ENCODE measurements at places on chromosomes 3 and 15.

GRCh38 chr15:65578904-65579728, 31.8 kb downstream of the INTS14 start:
- DNase-seq, result no peak

- DNase-seq, result no peak
Observed at GRCh38 chr3:58116985-58117384, 93.8 kb downstream of the DNASE1L3 start.

GRCh38 chr3:57928511-57928910, 79.7 kb upstream of the FLNB start:
- DNase-seq, result no peak

DNA sequence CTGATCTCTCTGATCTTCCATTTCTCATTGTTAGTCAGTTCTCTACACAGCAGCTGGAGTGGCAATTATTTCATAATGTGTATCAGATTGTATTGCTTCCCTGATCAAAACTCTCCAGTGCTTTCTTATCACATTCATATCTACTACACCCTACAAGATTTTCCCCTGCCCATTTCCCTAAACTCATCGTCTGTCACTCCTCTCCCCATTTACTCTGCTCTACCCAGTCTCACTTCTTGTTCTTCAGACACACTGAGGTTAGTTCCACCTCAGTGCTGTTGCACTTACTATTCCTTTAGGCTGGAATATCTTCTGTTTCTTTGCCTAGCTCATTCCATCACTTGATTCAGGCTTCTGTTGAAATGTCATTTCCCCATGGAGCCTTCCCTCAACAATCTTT, 197.1 kb downstream of the SATB1 start:
- no peak for DNase-seq

GRCh38 chr15:96285305-96285704, 45.2 kb upstream of the NR2F2 start:
- peak; percentile 77 for DNase-seq

GRCh38 chr15:65194826-65195547, 9.8 kb upstream of the CLPX start:
- DNase-seq, result no peak

GRCh38 chr3:179105881-179106280, 34.3 kb upstream of the ZMAT3 start:
- DNase-seq, result no peak

GRCh38 chr15:93759629-93760028, 471.7 kb upstream of the MCTP2 start:
- DNase-seq, result no peak

DNA sequence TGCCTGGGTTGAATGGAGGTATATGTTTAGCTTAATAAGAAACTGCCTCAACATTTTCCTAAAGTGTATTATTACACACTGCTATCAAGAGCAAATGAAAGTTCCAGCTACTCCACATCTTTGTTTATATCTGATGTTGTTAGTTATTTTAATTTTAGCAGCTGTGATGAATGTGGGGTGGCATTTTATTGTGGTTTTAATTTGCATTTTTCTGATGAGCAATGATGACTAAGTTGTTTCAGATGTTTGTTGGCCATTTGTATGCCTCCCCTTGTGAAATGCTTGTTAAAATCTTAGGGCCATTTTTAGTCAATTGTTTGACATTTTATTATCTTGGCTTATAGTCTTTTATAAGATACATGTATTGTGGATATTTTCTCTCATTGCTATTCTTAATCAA, 260.4 kb upstream of the SLCO3A1 start:
- DNase-seq, result no peak

DNA sequence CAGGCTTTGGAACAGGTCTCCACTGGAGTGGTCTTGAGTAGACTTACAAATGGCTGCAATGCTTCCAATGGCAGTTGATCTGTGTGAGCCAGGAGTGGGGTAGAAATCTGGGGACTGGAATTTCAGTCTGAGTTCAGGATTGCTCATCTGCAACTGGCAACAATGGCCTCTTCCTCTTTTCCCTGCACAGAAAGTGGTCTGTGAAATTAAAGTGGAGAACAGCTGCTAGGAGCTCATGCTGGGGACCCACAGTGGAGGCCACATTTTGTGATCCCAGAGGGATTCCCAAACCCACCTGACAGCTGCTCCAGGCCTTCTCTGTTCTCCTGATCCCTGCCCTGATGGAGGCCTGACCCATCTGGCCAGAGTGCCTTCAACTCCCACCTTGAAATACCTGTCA, 49.6 kb downstream of the CEMIP start:
- no peak for DNase-seq

GRCh38 chr15:94080989-94081605, 150.3 kb upstream of the MCTP2 start:
- DNase-seq, result no peak

- DNase-seq, result no peak
Observed at GRCh38 chr3:61451841-61452240, 109.5 kb upstream of the PTPRG start.

DNA sequence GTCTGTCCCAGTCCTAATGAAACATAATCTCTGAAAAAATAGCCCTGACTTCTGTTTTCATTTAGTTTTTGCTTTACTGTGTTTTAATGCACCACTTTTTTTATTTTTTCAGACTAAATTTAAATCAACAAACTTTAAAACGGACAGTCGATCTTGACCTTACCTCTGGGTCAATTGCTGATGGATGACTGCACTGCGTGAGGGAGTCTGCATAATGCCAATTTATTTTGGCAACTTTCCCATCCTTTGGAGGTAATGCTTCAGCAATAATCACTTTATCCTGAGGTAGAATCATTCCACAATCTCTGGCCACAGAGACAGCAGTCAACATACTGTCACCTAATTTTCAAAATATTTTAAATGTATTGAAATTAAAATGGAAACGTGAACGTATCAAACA, 32.5 kb upstream of the GP5 start:
- DNase-seq, result no peak

- no peak for DNase-seq
Observed at GRCh38 chr15:41656188-41656587, 4.0 kb upstream of the MGA start.

- DNase-seq, result no peak
Observed at GRCh38 chr3:13543253-13543652, 5.7 kb upstream of the FBLN2 start.

DNA sequence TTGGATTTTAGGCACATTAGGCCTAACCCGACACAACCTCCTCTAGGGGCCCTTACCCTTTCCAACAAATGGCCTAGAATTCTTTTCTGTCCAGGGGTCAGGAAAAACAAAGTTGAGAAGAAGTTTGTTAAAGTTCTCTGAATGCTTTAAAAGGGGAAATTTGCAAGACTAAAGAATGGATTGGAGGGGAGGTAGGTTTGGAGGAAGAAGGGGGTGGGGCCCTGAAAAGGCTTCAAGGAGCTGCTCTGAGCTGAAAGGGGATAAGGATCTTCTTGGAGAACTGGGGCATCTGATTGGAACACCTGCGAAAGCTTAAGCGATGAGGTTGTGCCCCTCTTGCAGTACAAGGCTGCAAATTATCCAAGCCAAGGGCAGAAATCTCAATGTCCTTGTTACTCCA, 3.9 kb upstream of the SENP2 start:
- DNase-seq, result no peak

DNA sequence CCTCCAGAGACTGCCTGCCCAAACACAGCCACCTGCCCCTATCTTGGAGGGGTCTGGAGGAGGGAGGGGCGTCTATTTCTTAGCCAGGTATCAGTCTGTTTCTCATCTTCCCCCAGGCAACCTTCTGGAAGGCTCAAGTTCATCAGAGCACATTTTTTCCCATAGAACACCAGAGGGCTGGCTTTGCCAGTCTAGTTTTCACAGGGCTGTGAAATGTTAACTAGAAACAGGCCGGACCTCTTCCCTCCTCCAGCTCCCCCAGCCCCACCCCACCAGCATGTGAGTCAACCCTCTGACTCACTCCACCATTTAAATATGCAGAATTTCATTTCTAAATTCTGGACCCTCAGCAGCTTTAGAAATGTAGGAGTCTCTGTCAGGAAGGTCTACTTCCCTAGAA, 66.9 kb downstream of the SLCO2A1 start:
- peak; percentile 88 for DNase-seq

DNA sequence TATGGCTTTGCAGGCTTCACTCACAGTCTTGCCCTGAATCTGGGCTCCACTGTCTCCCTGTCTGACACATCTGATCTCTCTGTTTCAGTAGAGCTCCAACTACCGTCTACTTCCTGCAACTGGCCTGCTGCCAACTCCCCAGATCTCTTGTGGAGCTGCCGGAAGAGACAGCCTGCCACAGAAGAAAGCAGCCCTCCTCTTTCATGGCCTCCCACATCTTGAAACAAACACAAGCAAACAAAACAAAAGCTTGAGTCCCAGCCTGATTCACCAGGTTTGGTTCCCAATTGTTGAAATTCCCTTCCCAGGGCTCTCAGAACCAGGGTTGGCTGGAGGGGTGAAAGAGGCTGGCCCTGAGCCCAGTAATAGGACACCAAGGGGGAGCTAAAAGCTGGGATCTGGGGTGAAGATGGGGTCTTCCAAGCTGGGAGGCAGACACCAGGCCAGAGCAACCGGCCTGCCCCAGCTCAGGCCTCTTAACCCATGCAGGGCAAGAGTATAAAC, 55.3 kb upstream of the CA12 start:
- DNase-seq, result peak; percentile 63

DNA sequence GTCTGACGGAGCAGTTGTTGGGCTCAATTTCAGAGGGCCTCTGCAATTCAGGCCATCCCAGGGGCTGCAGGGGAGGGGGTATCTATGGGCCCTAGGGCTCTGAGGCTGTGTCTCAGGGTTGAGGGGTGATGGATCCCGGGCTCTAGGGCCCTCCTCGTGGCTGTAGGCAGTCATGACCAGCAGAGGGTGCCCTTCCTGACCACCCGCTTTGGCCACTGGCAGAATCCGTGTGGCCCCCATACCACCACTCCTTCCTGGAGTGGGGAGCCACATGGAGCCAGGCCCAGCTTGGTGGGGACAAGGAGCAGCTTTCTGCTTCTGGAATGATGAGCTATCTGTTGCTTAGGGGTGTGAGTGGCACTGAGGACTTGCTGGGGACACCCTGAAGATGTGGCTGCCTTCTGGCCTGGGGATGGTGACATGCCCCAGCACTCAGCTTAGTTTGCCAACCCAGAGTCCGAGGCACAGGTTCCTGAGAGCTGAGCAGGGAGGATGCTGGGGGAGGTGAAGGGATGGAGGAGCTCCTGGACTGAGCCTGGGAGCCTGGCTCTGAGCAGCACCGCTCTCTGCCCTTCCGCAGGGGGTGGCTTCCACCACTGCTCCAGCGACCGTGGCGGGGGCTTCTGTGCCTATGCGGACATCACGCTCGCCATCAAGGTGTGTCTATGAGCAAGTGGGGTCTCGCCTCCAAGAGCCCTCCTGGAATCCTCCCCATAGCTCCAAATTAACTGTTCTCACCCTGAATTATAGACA, 20.2 kb downstream of the HDAC11 start:
- DNase-seq, result no peak

GRCh38 chr3:111998636-111999483, at the start of gene TAGLN3:
Gene TAGLN3 (plus strand): TSS chr3:111998922. CDS start chr3:111999423, 501 bp downstream.
- DNase-seq, result no peak

DNA sequence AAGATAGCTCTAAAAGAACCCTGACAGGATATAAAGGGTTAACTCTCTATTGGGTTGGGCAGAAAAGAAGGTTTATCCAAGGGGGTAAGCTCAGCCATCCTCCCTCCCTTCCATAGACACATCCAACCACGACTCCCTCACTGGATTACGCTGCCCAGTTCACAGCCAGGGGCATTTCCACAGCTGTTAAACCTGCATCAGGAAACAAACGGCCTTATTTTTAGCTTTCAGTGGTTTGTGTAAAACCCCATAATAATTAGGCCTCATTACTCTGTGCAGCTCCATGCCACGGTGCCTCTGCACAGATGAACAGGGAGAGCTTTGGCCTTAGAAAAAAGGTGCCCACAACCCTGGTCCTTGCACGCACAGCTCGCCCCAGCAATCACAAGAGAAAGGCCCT, 110.6 kb downstream of the GABRB3 start:
- no peak for DNase-seq

- DNase-seq, result no peak
Observed at GRCh38 chr3:149384911-149385321, 7.5 kb upstream of the TM4SF1 start.

DNA sequence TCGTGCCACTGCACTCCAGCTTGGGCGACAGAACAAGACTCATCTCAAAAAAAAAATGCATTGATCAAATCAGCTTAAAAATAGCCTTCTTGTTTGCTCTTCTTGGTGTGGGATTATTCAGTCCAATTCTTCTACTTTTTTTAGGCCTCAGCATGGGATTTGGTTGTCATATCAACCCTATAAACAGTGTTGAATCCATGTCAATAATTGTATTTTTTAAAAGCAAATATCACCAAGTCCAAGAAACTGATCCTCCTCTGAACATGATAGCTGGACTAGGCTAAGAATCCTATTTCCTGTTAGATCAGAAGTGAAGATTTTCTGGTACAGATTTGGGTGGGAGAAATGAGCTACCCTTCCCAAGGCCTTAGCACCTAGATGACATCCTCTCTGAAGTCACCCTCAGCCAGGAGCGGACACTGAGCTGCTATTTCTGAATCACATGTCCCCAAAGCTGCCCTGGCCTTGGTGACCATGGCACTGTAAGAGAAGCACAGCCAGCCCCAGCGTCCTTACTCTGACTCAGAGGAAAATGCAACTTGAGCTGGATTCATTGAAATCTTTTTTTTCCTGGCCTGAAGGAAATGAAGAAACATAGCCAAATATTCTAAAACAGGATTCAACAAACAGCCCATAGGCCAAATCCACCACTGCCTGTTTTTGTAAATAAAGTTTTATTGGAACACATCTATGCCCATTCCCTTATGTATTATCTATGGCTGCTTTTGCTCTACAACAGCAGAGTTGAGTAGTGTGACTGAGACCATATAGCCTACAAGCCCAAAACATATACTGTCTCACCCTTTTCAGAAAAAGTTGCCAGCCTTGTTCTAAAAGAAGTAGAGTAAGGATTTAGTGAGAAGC, 215.9 kb upstream of the CTDSPL start:
- no peak for DNase-seq

- DNase-seq, result no peak
Observed at GRCh38 chr3:123153125-123154019, 48.4 kb upstream of the SEC22A start.

DNA sequence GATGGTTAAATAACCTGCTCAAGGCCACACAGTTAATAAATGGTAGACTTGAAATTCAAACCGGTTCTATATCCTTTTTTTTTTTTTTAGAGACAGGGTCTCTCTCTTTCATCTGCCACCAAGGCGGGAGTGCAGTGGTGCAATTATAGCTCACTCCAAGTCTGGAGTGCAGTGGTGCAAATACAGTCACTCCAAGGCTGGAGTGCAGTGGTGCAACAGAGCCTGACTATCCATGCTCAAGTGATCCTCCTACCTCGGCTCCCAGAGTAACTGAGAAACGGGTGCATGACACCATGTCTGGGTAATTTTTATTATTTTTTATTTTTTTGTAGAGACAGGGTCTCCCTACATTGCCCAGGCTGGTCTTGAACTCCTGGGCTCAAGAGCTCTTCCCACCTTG, 23.4 kb downstream of the DPP8 start:
- DNase-seq, result no peak
